ENCODE measurements at places on chromosomes 16 and 17.

- no peak for DNase-seq
Observed at GRCh38 chr17:18100616-18101015, 7.9 kb upstream of the MYO15A start.

DNA sequence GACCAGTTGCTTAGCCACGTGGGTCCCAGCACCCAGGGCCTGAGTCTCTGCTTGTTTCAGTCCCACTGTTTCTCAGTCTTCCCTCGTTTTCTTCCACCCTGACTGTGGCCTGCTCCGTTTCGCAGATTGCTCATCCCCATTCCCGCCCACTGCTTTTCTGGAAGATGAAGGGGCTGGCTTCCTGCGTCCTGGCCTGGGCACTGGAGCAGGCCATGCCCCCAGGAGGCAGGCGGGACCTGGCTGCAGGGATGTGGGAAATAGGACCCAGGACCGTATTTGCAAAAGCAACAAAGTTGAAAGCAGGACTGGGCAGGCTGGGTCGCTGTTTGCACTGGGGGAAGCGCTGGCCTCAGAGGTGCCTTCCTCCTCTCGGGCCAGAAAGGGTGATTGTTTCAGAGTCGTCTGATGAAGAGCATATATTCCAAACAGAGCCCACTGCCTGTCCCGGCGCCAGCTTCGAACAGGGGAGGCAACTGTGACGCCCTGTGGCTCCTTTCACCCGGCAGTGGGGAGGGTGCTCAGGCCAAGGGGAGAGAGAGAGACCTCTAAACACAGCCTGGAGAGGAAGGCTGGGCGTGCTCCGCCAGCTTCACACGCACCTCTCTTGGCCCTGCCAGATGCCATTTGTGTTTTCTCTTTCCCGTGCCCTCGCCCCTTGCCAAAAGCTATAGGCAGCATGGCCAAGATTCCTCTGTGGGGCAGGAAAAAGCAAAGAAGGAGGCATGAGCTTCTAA, 108.6 kb downstream of the CMIP start:
- no peak for DNase-seq

DNA sequence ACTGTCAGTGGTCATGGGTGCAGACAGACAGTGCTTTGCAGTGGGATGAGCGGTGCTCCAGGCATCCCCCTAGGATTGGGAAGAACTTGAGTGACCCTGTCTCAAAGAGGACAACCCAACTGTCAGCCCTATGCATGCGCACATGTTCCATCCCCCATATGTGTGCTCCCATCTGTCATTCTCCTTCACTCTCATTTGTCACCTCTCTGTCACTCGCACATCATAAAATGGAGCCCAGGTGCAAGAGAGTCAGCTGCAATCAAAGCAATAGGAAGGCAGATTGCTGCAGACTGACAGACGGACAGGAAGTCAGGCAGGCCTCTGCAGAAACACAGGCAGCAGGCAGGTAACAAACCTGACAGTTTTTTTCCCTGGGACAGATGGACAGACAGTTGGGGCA, 101.8 kb upstream of the CCL1 start:
- DNase-seq: no peak

GRCh38 chr17:68807998-68808772, 147.0 kb downstream of the ABCA8 start:
- DNase-seq: no peak
